ENCODE measurements at places on chromosomes 7 and 10. TPM values are rescaled to one million over a fixed set of nuclear protein-coding genes. Genes with fewer than 3 reads are reported as not detected.

The AKR1C8 gene
- total RNA-seq = not detected

The NKX1-2 gene
- total RNA-seq = not detected

- no peak overlapping the region for H3K27ac ChIP-seq
- no peaks in the 10 kb centered on the region for H3K27me3 ChIP-seq
- H3K36me3 ChIP-seq = no peaks in the 10 kb centered on the region
- H3K4me1 ChIP-seq = no peaks in the 10 kb centered on the region
- H3K4me3 ChIP-seq = no peak overlapping the region
Measured at GRCh38 chr7:36651404-36651803, 72.9 kb downstream of the AOAH start.

DNA sequence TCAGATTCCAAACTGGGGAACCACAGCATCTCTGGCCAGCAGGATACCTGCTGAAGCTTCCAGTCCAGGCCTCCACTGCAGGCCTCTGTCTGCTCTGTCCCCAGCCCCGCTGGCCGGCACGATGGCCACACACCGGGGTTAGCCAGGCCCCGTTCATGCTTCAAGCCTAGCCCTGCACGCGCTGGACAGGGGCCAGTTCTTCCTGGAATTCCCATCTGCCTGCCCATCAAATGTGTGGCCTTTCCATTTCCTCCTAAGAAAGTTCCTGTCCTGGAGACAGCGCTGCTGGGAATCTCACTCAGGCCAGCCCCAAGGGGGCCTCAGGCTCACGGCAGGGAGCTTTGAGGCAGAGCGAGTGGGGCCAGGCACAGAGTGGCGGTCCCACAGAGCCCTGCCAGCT is 18.0 kb downstream of the SH2B2 start:
- H3K36me3 ChIP-seq = peaks cover 11% of the 10 kb centered on the region
- peaks cover 43% of the 10 kb centered on the region for H3K4me1 ChIP-seq
- H3K27ac ChIP-seq = peak overlapping the region; percentile 84

The MORN4 gene
- total RNA-seq = 1.8 TPM
